Stimulated activated naive CD8-positive, alpha-beta T cell treated with anti-CD3 and anti-CD28 coated beads, Interleukin-15, Interleukin-2, amounts not matched to agents 100 U/mL and 50 U/mL, for 24 hours (primary cell): ENCODE measurements at places on chromosomes 1 and 21.
A peak's percentile ranks its signal among the peaks of the same experiment; 100 is the strongest.

DNA sequence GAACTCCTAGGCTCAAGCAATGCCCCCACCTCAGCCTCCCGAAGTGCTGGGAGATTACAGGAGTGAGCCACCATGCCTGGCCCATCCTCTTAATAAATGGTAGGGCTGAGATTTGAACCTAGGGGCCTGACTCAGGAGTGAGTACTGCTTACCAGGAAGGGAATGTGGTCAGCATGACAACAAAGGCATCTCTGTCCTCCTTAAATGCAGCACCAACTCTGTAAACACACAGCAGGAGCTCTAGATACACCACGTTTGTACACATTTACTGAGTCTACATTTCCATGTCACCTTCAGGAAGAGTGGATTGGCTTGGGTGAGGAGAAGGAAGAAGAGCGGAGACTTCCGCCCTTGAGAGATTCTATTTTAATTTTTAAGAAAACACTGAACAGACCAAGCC lies 38.5 kb downstream of the HIVEP3 start:
- DNase-seq, result no peak

GRCh38 chr1:19793360-19794046 lies 6.2 kb downstream of the TMCO4 start:
- no peak for DNase-seq

DNA sequence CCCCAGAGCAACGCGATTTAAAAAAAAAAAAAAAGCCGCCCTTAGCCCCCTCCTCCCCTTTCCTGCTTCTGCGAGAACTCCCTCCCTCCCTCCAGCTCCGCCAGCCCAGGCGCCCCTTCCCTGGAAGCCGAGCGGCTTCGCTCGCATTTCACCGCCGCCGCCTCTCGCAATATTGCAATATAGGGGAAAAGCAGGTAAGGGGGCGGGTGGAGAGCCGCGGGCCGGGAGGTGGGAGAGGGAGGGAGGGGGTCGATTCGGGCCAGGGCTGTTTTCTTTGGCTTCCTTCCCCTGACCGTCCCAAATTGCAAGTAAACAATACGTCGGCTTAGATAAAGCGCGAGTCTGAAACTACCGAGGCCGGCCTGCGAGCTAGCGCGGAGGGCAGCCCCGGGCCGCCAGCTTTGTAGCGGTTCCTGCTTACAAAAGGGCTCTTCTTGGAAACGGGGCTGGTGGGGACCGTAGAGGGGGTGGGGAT lies 408 bp downstream of the LMO4 start:
- DNase-seq, result peak; percentile 59

DNA sequence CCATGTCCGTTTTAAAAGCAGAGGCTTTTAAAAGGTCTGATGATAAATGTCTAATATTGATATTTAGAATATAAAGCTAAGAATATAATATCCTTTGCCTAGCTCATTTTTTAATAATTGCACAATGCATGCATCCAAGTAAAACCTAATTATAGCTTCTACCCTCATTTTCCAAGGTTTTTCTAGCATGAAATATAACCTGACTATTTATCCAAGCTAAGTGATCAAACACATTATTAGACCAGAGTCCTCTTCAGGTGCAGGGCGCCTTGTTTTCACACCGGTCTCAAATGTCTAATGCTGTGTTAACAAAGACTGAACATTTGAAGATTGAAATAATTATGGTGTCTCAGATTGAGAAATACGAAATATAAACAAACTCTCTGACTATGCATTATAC lies 648.9 kb upstream of the CXADR start:
- no peak for DNase-seq

DNA sequence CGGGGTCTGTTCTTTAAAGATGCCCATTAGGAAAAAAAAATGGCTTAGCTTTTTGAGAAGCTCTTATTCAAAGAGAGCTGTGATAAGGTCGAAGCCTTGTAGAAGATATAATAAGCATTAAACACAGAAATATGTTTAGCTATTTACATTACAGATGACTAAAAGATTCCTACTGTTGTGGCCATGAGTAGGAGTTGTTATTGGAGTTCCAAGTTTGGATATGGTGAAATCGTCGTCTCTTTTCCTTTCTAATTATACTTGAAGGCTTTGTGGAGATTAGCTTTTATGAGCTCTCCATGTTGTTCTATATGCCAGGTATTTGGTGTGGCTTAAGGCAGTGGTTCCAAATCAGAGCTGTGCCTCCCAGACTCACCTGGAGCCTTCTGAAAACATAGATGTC lies 79.9 kb upstream of the LAMC2 start:
- DNase-seq, result no peak

DNA sequence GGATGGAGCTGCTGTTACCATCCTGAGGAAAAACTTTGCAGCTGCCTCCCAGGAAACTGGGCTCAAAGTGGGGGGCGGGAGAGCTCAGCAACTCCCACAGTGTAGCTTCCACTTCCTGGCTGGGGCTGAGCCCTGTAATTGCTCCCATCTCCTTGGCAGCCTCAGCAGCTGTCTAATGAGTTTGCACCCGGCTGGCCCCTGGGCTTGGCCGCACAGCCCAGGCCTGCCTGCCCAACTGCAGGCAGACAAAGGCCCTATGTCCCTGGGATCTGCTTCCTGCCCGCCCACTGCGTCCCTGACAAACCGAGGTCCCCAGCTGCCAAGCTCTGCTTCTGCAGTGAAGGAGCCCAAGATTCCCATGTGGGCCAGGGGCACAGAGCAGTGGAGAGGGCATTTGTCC lies 30.1 kb downstream of the EDN2 start:
- DNase-seq, result no peak

GRCh38 chr21:26130249-26130881 lies 40.2 kb downstream of the APP start:
- no peak for DNase-seq

- DNase-seq, result peak; percentile 48
These were observed 14.0 kb upstream of the DISC1 start for GRCh38 chr1:231612393-231613089.

DNA sequence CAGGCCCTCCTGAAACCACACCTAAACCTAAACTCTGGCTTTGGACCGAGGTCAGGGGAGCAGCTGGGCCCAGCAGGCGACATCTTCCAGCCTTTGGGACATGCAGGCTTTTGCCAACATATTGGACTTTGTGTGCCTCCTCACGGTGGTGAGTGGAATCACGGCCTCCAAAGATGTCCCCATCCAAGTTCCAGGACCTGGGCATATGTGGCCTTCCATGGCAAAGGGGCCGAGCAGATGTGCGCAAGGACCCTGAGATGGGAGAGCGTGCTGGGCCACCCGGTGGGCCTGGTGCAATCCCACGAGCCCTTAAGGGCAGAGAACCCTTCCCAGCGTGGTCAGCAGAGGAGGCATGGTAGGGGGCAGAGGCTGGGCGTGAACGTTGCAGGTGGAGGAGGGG lies 160.8 kb upstream of the C1orf174 start:
- DNase-seq, result no peak

- DNase-seq, result no peak
These were observed 4.7 kb downstream of the BTBD19 start for GRCh38 chr1:44812822-44813543.

DNA sequence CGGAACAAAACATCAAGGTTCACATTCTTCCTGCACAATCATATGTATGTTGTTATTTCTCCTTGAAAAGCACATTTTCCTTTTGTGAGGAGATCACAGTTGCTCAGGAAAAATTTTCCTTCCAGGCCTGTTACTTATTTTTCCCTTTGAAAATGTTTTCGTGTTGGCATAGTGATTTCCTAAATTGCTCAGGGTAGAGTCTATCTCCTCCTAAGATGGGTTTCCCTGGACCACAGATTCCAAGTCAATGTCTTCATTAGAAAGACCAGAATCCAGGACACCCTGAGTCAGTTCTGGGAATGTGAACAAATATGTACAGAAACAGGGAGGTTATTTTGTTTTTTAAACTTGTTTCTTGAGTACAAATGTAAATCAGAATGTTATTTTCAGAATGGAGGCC lies 94.3 kb upstream of the C1orf105 start:
- DNase-seq, result no peak

GRCh38 chr1:5994713-5995621 lies 2.7 kb upstream of the NPHP4 start:
- DNase-seq, result peak; percentile 59

DNA sequence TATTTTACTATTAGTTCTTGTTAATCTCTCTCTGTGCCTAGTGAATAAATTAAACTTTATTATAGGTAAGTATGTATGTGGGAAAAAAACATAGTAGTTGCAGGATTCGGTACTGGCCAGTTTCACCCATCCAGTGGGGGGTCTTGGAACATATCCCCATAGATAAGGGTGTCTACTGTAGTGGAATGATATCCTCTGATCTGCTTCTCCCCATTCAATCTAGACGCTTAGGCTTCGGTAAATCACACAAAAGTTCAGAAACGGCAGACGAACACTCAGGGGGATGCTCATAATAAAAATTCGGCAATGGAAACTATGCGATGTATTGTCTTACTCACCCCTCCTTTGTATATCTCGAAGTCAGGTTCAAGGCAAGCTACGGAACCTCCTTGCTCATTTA lies 232.9 kb upstream of the COA6 start:
- DNase-seq, result no peak

GRCh38 chr1:52944566-52944965 lies 17.5 kb downstream of the SCP2 start:
- no peak for DNase-seq

DNA sequence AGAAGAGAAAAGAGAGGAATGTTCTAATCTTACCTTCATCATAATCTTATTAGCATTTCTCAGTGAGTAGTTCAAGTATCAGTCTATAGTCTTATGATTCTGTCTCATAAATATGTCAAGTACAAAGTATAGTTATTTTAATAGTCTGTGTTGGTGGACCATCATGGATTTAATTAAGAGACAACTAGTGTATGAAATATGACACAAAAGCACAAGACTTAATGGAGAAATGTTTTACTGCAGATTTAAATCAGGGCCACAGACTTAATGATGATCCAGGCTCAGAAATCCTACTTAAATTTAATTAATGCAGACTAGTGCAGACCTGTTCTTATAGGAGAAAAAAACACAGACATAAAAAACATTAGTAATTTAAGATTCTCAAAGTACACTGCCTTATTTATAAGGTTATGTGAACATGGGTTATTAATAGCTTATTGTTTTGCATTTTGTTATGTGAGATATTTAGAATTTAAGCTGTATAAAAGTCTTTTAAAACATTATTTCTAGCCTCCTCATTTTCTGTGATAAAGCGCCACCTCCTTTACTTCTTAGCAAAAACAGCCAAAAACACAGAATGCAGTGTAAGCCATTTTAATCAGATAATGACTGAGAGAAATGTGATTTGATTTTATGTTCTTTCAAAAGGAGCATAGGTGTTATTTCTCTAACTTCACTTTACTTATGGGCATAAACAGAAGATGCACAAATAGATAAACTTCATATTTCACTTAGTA lies 255.0 kb upstream of the SNX7 start:
- DNase-seq, result no peak

DNA sequence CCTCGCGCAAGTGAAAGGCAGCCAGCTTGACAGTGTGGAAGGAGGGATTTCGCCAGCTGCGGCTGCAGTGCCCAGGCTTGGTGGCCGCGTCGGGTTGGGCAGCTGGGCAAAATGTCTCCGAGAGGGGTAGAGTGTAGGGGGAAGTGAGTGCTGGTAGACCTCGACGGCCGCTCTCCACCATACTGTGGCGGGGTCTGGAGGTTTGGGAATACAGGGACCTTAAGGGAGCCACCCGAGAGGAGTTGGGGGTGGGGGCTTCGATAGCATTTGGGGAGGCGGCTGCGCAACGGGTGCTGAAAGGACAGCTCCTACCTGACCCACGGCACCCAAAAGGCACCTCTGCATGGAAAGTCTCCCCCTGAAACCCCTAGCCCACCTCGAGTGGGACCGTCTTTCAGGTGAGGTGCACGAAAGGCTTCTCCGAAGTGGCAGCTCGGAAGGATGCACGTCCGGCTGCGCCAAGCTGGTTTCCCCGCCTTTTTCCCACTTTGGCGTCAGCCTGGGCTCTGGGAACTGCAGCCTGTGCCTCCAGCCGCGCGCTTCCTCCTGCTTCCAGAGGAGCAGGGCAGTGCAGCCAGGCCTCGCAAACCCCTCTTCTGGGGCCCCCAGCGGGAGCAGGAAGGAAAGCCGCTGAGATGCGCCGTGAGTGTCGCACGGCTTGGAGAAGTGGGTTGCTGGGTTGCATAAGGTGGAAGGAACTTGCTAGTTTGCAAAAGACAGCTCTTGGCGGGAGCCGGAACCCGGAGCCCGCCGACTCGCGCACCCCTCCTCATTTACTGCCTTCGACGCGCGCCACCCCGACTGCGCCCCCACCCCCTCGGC lies 531 bp upstream of the HMGN2 start:
- DNase-seq, result peak; percentile 54
